NCI-H345 (cell line): ENCODE measurements at places on chromosomes 6 and 20.

DNA sequence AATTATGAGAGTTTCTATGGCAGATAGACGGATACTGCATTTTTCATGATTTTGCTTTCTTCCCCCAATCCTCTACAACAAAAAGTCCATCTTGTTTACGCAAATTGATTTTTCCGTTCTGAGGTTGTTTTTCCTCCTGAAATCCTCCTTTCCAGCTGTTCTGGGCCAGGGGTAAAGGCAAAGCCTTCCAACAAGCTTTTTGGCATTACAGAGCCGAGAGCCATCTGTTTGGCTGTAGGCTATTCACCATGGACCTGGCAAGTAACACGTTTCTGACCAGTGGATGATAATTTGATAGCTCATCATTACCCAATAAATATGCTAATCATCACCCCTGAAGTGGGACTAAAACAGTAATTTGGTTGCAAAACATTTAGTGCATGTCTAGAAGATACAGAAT is 226.5 kb downstream of the CBLN4 start:
- DNase-seq = no peak

- DNase-seq = no peak
Observed at GRCh38 chr6:14709900-14710299, 536.0 kb upstream of the JARID2 start.

GRCh38 chr6:105898286-105898685 is 187.8 kb upstream of the PRDM1 start:
- DNase-seq = no peak

DNA sequence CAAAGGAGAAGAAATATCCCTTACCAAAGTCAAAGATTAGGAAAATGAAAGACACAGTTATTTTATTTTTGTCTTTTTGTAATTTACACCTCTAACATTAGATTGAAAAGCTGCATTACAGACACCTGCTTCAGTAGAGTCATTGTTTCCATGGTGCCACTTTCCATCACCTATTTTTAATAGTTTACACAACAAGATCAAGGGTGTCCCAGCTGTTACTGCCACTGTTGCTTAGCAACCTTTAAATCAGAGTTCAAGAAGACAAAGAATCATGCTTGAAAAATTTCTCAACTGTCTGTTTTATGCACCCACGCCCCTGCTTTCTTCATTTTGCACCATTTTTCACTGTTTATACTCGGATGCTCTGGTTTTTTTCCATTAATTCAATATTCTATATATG is 668.2 kb upstream of the GJE1 start:
- DNase-seq = peak; percentile 95

DNA sequence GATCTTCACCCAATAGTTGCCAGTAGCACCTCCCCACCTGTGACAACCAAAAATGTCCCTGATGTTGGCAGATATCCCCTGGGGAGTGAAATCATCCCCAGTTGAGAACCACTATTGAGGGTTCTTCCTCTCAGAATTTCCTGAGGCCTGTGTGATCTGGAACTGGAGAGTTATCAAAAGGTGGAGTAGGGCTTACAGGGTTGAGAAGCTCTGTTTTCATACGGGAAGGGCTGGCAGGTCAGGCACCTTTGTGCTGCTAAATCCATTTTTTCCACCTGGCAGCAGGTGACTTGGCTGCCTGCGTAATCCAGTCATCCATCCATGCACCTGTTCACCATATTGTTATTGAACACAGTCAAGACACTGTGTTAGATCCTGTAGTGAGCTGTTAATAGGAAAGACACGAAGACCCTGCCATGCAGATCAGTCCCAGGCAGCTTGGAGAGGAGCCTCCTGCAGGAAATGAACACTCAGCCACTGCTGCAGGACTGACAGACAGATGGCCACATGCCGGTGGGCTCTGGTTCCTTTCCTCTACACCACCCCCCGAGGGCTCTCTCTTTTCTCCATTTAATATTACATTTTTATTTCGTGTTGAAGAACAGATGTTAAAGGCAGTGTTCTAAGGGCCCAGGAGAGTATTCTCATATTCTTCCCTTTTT is 5.4 kb downstream of the DUSP22 start:
- DNase-seq = no peak
